ENCODE measurements at places on chromosomes 6 and 20.

GRCh38 chr6:151317103-151317994, 74.0 kb downstream of the ZBTB2 start:
- DNase-seq, result no peak

GRCh38 chr6:137874204-137875057, 7.4 kb downstream of the TNFAIP3 start:
- no peak for DNase-seq

DNA sequence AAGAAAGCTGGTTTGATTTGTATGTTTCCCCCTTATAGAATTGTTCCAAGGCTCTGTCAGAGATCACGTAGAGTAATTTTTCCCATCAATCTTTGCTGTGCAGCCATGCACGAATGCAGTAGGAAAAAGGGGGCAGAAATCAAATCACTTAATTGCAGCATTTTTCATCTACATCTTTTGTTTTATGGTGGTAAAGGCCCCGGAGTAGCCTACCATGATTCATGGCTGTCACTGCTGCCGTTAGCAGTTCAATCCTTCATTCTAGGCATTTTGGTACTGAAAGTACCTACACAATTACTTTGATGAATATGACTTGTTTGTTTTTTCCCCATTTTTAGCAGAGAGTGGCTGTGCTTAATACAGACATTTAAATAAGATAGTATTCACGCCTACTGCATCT, 631.9 kb upstream of the MMS22L start:
- no peak for DNase-seq

DNA sequence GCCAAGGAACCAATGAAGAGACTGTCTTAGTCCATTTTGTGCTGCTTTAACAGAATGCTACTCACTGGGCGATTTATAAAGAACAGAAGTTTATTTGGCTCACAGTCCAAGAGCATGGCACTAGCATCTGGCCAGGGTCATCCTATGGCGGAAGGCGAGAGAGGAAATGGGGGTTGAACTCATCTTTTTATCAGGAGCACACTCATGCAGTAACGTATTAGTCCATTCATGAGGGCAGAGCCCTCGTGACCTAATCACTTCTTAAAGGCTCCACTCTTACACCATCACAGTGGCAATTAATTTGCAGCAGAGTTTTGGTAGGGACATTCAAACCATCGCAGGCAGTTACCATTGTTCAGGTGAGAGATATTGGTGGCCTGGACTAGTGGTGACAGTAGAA, 8.5 kb downstream of the ARFGEF2 start:
- no peak for DNase-seq

Measured in NCI-H1092 (cell line).